Natural killer cell (primary cell): ENCODE measurements at places on chromosomes 3 and 15. TPM values are rescaled to one million over a fixed set of nuclear protein-coding genes. Genes with fewer than 3 reads are reported as not detected.

DNA sequence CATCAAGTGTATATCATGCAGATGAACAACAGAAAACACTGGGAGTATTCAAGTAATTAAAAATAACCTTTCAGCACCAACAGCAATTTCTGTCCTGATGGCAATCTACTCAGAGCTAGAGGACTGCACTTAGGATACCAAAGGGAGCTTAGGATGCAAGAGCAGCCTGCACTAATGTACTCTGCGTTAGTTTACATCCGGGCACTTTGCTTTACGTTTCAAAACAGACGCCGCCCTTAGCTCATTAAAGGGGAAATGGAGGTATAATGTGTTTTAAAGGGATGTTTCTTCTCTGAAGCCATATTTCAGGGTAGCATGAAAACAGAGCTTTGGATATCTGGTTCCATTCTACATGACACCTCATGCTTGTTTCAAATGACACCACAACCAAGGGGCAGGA, 14.0 kb upstream of the B3GNT5 start:
- no peak for DNase-seq

Gene SLC24A5
- not detected for total RNA-seq

Gene PPP1R14D
- total RNA-seq = not detected

Gene GOLGA8K
- 6.2 TPM for total RNA-seq

DNA sequence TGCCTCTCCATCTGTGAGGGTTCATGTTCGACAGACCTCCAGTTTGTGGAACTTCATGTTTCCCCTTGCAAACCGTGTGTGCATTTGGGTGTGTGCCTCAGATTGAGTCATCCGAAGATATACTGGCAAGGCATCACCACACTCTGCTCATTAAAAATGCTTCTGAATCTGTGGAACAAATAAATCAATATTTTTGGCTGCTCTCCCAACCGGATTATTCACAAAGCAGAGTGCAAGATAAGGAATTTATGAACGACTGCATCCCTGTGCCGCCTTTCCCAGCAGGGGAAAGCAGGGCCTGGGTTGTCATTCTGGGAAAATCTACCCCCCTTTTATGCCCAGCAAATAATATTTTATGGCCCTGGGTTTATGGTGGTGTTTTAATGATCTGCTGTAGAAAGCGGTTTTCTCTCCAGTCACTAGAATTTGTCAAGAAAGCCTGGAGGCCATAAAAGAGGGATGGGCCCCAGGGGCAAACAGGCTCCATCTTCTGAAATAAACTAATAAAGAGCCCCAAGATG, 4.2 kb upstream of the WNT5A start:
- DNase-seq = no peak

Gene CHRNA5
- 0.45 TPM for total RNA-seq

GRCh38 chr15:40776537-40777141, 6.9 kb downstream of the C15orf62 start:
- DNase-seq = peak; percentile 74

DNA sequence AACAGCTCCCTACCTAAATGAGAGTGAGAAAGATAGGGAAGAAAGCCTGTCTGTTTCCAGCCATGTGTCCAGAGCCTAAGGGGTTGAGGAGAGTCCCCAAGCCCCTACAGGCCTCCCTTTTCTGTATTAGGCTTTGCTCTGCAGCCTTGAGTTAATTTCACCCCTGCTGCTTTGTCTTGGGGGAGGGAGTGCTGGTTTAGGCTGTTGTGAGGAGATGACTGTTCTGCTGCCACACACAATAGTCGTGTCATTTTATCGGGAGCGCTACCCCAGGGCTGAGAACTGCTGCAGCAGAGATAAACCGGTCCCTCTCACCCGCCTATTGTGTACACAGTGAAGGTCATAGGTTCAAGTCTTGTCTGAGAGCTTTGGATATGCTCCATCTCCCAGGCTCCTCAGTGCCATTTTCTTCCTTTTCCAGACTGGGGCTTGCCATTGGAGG, 1.4 kb downstream of the ZNF609 start:
- DNase-seq = no peak

Gene ADAMTS7
- total RNA-seq = not detected

- peak; percentile 92 for DNase-seq
Measured at GRCh38 chr3:48663489-48664312, 1.0 kb upstream of the CELSR3 start.

DNA sequence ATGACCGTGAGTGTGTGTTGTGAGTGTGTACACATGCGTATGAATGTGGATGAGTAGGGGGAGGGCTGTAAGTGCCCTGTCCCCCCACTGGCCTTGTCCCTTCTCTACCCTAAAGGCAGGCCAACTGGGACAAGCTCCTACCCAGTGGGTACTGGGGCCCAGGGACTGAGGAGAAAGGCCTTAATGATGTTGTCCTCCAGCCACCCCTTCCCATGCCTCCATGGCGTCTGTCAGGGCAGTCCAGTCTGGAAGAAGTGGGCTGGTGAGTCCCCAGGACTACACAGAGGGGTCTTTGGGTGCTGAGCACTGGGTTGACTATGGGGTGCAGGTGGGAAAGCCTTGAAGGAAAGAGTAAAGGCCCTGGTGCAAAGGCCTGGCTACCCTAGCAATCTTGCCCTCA, 16.9 kb upstream of the CORO2B start:
- DNase-seq = peak; percentile 6

GRCh38 chr3:21484057-21484827, 266.8 kb downstream of the ZNF385D start:
- DNase-seq = no peak

DNA sequence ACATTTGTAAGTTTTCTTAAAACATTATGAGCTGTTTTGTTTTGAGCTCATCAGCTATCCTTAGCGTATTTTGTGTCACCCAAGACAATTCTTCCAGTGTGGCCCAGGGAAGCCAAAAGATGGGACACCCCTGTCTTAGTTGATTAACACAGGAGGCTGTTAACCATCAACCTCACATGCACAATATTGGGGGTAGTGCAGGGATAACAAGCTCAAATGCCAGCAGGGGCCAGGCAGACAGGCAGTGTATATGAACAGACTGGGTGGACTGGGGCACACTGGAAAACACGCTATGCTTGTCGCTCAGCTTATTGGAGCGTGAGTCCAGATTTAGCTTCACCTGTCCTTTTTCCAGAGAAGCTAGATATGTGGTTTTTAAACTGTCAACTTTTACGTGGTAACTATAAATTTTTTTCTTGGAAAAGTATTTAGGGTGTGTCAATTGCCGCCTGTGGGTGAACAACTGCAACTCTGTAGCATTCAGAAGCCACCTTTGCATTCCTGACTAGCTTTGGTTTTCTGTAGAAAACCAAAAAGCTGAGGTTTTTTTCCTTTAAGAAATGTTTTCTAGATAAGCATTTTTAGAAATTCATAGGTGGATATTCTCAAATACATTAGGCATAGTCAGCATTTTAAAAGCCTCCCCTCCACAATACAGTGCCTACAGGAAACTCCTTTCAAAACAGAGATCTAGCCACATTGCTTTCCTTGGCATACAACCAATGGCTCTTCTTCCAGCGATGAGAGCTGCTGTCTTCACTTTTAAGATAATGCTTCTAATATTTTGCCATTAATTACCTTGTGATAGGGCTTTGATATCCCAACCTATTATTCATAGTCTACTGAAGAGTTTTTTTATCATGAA, 14.6 kb downstream of the PSMD6 start:
- no peak for DNase-seq

- no peak for DNase-seq
Measured at GRCh38 chr3:152961323-152961722, 126.4 kb downstream of the P2RY1 start.

Gene CPN2
- total RNA-seq = not detected

- no peak for DNase-seq
Measured at GRCh38 chr3:198030125-198030524, 70.1 kb downstream of the LMLN start.

- no peak for DNase-seq
Measured at GRCh38 chr3:114376516-114377185, 82.8 kb downstream of the TIGIT start.

DNA sequence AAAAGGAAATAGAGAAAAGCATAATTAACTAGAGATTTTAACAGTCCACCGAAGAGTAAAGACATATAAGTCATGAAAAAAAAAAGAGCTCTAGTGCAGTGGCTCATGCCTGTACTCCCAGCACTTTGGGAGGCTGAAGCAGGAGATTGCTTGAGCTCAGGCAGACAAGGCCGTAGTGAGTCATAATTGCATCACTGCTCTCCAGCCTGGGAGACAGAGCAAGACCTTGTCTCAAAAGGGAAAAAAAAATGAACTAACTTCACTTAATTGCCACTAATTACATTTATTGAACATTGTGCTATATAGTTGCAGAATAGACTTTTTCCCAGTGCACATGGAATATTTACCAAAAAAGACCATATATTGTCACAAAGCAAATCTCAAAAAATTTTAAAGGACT, 221.8 kb downstream of the CBLB start:
- DNase-seq = no peak

Gene SKOR1
- 2.0 TPM for total RNA-seq

Gene TMEM212
- total RNA-seq = not detected

GRCh38 chr3:31680072-31680870, 147.5 kb downstream of the STT3B start:
- DNase-seq = no peak

DNA sequence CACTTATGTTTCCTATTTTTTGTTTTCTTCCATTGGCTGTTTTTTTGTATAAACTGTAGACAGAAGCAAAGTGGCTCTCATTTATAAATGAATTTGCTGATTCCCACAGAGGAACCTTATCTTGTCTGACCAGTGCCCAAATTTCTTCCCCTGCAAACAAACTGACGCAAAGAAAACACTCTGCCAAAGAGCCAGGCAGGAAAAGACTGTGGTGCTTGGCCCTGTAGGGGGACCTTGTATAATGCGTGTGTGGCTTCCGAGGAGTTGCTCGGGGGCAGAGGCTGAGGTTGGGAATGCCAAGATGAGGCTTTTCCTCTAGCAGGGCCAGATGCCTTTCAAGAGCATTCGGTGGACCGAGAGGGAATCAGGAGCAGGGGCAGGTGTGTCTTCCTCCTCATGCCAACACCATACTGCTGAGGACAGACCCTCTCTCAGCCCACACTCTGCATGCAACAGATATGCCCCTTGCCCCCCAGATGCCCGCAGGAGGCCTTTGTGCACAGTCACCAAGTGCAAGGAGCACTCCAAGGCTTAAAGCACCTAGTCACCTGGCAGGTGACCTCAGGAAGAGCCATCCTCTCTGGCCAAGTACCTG, 104.3 kb upstream of the ABHD17C start:
- no peak for DNase-seq

DNA sequence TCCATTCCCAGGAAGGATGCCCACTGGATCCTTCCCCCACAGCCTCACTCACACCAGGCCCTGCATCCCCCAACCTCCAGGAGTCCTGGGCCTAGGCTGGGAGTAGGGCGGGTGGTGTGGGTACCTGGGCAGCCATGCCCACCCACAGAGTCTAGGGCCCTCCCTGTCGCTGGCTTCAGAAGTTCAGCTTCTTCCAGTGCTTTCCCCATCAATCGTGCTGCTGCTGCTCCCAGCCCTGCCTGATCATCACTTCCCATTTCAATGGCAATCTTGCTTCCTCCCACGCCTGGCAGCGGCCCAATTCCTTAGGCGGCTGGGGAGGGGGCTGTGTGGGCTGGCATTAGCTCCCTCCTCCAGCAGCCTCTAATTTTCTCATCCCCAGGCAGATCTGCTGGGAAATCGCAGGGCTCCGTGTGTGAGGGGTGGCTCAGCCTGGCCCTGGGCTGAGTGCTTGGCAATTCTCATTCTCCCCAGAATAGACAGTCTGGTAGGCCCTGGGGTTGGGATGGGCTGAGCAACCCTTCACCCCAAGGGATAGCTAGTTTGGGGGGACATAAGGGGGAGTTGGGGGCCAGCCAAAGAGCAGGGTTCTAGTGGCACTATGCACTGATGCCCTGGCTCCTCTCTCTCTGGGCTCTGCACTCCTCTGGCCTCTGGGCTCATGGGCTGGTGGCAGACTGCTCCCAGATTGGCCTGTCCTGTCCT, 66.4 kb downstream of the SCN5A start:
- peak; percentile 5 for DNase-seq

Gene APBA2
- total RNA-seq = 96.4 TPM

GRCh38 chr3:93962798-93963197, 10.9 kb downstream of the PROS1 start:
- DNase-seq = no peak

DNA sequence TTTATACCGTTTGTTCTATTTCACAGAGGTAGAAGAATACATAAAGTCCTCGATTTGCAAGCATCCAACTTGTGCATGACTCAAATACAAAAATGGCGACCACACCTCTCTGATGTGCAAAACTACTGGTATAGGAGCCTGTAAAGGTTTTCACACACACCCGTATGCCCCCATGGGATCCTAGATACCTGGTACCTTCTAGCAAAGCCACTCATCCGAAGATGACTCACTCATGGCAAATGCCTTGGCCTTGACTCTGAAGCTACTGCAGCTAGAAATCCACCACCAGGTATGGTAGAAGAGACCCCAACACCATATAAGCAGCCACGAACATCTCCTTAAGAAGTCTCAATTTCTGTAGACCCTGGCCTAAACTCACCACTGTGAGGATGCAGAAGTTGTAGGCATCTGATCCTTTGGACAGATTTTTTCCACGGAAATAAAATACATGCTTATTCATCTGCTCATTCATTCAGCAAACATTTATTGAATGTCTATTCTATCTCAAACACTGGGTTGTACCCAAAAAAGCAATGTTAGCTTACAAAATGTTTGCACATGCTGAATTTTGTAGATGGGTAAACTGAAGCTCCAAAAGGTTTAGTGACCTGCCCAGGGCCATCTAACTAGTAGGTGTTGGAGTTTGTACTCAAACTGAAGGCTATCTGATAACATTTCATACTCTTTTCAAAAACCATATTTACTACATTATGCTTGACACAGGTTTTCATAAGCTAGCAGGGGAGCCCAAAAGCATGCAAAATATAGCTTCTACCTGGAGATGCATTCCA, 158.8 kb downstream of the RORA start:
- no peak for DNase-seq

Gene NEDD4
- 7.8 TPM for total RNA-seq

Gene ADGRG7
- total RNA-seq = not detected

DNA sequence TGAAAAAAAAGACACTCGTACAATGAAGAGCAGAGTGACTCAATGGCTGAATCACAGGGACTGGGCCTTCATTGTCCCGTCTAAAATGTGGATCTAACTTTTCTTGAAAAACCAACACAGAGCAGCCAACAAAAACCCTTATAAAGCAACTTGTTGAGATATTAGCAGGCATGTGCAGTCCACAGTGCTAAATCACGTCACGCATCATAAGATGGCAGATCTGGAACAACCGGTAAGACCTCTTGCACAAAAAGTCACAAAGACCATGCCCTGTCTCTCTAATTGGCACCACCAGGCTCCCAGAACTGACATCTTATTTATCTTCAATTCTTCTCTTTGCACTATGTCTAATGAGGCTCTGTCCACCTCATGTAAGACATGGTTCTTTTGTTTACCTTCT, 177.0 kb downstream of the MAGI1 start:
- no peak for DNase-seq

Gene ZDHHC23
- 4.7 TPM for total RNA-seq

Gene SLC9A9
- total RNA-seq = 29.1 TPM

- no peak for DNase-seq
Measured at GRCh38 chr15:62895139-62895866, 147.2 kb upstream of the TPM1 start.

Gene PRR20G
- total RNA-seq = not detected

Gene FBXO40
- total RNA-seq = not detected

- no peak for DNase-seq
Measured at GRCh38 chr15:77506311-77507142, 85.8 kb downstream of the HMG20A start.

- DNase-seq = no peak
Measured at GRCh38 chr15:101138913-101139880, 112.7 kb downstream of the CHSY1 start.

Gene PCSK6
- 2.4 TPM for total RNA-seq

Gene LRRC2
- total RNA-seq = not detected

- DNase-seq = no peak
Measured at GRCh38 chr3:23994244-23994569, 49.1 kb downstream of the NR1D2 start.
